ENCODE measurements at places on chromosomes 6 and 20.

- no peak for DNase-seq
Measured at GRCh38 chr6:31202259-31203166, 32.0 kb upstream of the POU5F1 start.

GRCh38 chr6:134389658-134390057 lies 71.7 kb upstream of the SGK1 start:
- no peak for DNase-seq

- DNase-seq: no peak
Measured at GRCh38 chr20:53739799-53740785, 146.5 kb upstream of the ZNF217 start.

GRCh38 chr6:87766211-87766610 lies 64.2 kb upstream of the AKIRIN2 start:
- DNase-seq: no peak

DNA sequence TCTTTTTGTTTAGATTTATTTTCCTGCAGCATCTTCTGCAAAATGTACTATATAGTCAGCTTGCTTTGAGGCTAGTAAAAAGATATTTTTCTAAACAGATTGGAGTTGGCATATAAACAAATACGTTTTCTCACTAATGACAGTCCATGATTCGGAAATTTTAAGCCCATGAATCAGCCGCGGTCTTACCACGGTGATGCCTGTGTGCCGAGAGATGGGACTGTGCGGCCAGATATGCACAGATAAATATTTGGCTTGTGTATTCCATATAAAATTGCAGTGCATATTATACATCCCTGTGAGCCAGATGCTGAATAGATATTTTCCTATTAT lies 3.2 kb downstream of the FOXC1 start:
- DNase-seq: no peak

DNA sequence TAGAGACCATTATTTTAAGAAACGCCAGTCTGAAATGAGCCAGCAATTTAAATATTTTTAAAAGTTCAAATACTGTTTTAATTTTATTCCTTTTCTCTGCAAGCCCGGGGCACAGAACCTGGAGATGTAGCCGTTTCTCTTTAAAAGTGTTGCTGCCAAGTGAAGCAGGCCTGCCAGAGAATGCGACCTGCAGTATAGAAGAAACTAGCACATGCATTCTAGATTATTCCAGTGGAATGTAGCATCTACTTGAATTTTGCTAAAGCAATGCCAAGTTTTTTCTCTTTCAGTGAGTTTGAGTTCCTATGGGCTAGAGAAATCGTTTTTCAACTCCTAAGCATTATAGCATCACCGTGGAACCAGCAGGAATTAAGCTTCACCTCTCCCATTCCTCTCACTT lies 101.3 kb downstream of the QRSL1 start:
- no peak for DNase-seq

DNA sequence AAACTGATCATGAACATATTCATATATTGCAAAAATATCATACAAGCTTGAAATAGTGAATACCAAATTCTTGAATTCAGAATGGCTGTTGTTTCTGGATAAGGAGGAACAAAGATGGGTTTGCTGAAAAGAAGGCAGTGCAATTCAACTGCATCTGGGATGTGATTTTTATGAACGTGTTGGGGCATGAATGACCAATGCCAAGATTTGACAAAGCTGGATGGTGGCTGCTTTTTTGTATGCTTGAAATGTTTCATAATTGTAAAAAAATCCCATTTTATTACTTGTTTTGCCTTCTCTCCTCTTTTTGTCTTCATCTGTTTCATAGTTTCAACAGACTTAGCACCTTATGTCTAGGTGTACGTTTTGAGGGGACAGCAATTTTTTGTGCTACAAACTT lies 36.8 kb upstream of the BCAS1 start:
- DNase-seq: no peak

- no peak for DNase-seq
Measured at GRCh38 chr6:144134737-144135136, 15.6 kb upstream of the STX11 start.

DNA sequence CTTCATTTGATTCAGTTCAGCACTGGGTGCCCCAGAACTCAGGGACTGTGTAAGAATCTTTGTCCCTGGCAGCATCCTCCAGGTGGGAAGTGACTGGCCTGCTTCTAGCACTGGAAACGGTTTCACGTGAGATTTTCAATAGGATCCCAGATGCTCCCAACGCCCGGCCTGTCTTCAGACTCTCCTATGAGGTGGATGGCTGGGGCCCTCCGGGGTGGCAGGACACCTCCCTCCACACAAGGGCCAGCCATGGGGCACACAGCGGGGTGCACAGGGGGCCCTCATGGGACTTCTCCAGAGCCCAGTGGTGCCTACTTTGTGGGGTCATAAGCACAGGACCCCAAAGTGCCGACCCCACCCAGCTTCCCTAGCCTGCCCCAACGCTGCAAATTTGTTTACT lies 72.8 kb downstream of the SMOC2 start:
- no peak for DNase-seq

DNA sequence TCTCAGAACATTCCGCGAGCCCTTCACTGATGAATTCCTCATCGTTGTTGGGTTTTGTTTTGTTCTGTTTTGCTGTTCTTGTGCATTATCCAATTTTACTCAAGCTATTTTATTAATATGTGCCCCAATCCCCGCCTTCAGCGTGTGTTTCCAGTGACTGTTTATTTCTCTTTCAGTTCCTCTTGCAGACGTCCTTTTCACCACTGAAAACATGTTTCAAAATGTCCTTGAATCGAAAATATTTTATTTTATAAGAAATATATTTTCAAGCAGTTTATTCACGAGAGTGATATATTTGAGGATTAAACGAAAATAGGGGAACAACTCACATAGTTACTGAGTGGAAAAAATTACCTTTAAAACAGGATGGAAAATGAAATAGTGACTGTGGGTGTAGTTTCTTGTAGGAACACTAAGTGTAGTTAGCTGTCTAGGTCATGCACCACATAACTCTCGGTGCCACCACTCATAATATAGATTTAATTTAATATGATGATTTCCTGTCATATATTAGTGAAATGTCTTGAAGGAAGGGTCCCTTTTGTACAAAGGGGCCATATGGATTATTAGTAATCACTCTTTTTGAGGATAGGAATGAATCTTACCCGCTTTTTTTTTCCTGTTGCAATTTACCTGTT lies 45.3 kb upstream of the HDDC2 start:
- DNase-seq: no peak

DNA sequence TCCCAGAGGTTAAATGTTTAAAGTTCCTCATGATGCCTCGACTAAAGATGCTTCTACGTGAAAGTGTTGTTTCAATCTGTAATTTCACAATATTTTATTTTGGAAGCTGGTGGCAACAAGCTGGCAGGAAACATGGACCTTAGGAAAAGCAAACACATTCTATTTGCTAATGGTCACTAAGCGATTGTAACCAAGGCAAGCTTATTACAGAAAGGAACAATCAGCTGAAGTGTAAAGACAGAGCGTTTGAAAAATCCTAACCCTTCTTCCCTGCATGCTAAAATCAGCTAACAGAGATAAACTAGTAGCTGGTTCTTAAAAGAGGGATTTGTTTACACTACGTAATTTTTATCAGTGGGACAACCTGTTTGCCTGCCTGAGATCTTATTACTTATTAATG lies 50.0 kb downstream of the IL20RA start:
- no peak for DNase-seq

- DNase-seq: no peak
Measured at GRCh38 chr6:137213813-137214212, 5.4 kb downstream of the IFNGR1 start.

DNA sequence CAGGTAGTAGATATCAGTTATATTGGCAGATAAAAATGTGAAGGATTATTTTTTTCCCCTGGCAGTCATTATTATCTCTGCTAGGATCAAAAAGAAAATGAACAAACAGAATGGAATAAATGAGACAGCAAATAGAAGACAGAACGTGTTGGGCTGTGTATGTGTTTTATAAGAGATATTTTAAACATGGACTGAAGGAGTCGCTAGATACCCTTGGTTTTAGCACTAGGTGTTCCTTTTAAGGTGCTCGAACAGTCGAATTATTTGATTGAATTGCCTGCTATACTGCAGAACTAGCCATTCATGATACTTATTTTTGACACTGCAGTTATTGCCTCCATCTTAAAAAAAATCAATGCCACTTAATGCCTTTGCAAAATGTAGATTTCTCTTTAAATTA lies 3.7 kb downstream of the GRIK2 start:
- no peak for DNase-seq

GRCh38 chr6:25701807-25702206 lies 49.8 kb downstream of the SCGN start:
- no peak for DNase-seq

GRCh38 chr20:12358655-12359009 lies 440.9 kb downstream of the BTBD3 start:
- DNase-seq: no peak

GRCh38 chr20:32479697-32480171 lies 105.4 kb downstream of the NOL4L start:
- DNase-seq: no peak

GRCh38 chr6:168032005-168032760 lies 34.7 kb downstream of the KIF25 start:
- DNase-seq: peak; percentile 59

DNA sequence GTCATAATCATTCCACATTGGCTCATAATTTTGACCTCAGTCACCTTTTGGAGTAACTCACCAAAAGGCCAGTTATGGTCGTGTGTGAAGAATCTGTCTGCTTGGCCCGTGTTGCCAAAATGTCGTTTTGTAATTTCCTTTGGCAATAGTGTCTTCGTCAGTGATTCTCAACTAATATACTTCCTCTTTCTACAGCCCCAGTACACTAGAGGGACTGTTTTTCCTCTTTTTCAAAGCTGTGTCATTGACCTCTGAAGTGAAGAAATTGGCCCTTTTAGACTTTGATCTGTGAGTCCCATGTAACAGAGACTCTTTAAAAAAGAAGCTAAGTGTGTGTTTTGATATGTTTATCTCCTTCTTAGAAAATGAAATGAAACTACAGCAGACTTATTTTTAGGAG lies 5.2 kb downstream of the FOXO3 start:
- no peak for DNase-seq

GRCh38 chr6:24522228-24523176 lies 27.7 kb downstream of the ALDH5A1 start:
- DNase-seq: no peak

GRCh38 chr6:925656-926213 lies 232.8 kb upstream of the EXOC2 start:
- DNase-seq: no peak

- no peak for DNase-seq
Measured at GRCh38 chr6:169927711-169928110, 176.3 kb downstream of the ERMARD start.

DNA sequence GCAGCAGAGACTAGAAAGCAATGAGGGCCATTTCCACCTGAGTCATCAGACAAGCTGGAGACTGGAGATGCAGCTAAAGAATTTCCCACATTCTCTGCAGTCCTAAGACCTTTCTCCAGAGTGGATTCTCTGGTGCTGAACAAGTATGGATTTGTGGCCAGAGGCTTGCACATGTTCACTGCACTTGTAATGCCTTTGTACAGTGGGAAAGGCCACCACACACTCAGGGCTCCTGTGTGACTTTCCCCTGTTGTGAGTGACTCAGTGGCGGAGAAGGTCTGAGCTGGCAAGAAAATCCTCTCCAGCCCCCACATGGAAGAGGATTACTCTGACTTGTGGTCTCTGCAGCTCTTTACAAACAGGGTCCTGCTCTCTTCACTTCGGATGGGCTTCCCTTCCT lies 192.3 kb downstream of the C6orf118 start:
- no peak for DNase-seq

DNA sequence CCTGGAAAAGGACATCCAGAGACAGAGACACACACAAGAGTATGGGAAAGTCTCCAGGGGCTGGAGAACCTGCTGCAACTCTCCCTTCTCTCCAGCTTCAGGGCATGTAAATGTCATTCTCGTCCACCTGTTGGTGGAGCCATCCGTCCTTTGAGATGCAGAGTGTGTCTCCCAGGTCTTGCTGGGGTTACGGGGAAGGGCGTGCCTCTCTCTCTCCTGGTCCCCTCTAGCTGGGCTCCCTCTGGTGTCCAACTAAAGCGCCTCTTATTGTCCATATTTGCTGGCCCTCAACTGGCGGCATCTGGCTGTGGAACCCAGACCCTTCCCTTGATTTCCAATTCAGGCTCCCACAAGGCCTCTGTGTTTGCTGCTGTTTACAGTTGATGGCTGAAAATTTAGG lies 244.1 kb downstream of the BMP7 start:
- DNase-seq: no peak

- DNase-seq: no peak
Measured at GRCh38 chr6:170063431-170063830, 227.4 kb downstream of the DLL1 start.

DNA sequence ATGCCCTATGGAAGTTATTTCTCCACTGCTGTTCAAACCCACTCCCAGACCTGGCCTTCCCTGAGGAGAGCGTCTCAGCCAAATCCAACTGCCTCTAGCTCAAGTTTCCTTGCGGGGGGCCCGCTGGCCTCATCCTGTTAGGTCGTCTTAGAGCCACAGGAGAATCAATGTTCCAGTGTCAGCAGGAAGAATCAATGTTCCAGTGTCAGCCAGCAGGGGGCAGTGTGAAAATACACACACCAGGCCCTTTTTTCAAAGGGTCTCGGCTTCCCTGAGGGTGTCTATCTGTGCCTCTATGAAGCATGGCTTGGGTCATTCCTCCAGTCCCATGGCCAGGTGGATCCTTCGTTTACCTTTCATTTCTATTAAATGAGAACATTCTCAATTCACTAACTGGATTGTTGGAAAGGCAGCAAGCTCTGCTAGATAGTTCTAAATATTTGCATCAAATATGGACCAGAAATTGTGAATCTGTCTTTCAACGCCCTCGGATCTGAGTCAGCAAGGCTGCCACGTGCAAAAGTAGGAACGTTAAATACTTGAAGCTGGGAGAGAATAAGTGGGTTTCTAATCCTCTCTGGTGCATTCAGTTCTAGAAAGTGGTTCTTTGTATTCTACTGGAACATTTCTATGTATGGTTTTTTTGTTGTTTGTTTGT lies 19.2 kb downstream of the PRND start:
- no peak for DNase-seq

- DNase-seq: no peak
Measured at GRCh38 chr6:49556429-49556837, 6.0 kb downstream of the C6orf141 start.

GRCh38 chr6:13733178-13733887 lies 21.7 kb upstream of the RANBP9 start:
- peak; percentile 93 for DNase-seq

GRCh38 chr6:42702200-42702599 lies 20.2 kb downstream of the PRPH2 start:
- no peak for DNase-seq

- DNase-seq: no peak
Measured at GRCh38 chr20:46179862-46180261, 61.7 kb downstream of the CD40 start.

- DNase-seq: no peak
Measured at GRCh38 chr6:47535316-47536225, 58.0 kb downstream of the CD2AP start.

- no peak for DNase-seq
Measured at GRCh38 chr20:49480236-49480635, 2.2 kb downstream of the KCNB1 start.
